ENCODE measurements at places on chromosomes 13 and 19. TPM values are rescaled to one million over a fixed set of nuclear protein-coding genes. Genes with fewer than 3 reads are reported as not detected.

TNFSF9 gene
- total RNA-seq, result 2.3 TPM

CEACAM20 gene
- not detected for total RNA-seq

CDKN2D gene
- 5.3 TPM for total RNA-seq

ZNF585A gene
- total RNA-seq, result 5.9 TPM

RGS9BP gene
- total RNA-seq, result 0.44 TPM

KLHL1 gene
- not detected for total RNA-seq

PGLYRP2 gene
- not detected for total RNA-seq

CEACAM19 gene
- total RNA-seq, result 8.8 TPM

PAK4 gene
- total RNA-seq, result 82.4 TPM

C5AR2 gene
- total RNA-seq, result 8.9 TPM

DENND1C gene
- 0.25 TPM for total RNA-seq

ZNF177 gene
- 0.44 TPM for total RNA-seq

ANKRD27 gene
- 44.1 TPM for total RNA-seq

CYP4F2 gene
- 0.17 TPM for total RNA-seq

ASF1B gene
- 28.0 TPM for total RNA-seq

ZNF223 gene
- total RNA-seq, result 5.1 TPM

FOSB gene
- 10.7 TPM for total RNA-seq

PPP5C gene
- total RNA-seq, result 78.6 TPM

DOCK9 gene
- 35.0 TPM for total RNA-seq

SLC8A2 gene
- 0.20 TPM for total RNA-seq

OR7C1 gene
- not detected for total RNA-seq

FAM83E gene
- total RNA-seq, result 0.15 TPM
